ENCODE measurements at places on chromosomes 4 and X.

- no peak for DNase-seq
These were observed 23.4 kb downstream of the NOCT start for GRCh38 chr4:139038874-139039443.

DNA sequence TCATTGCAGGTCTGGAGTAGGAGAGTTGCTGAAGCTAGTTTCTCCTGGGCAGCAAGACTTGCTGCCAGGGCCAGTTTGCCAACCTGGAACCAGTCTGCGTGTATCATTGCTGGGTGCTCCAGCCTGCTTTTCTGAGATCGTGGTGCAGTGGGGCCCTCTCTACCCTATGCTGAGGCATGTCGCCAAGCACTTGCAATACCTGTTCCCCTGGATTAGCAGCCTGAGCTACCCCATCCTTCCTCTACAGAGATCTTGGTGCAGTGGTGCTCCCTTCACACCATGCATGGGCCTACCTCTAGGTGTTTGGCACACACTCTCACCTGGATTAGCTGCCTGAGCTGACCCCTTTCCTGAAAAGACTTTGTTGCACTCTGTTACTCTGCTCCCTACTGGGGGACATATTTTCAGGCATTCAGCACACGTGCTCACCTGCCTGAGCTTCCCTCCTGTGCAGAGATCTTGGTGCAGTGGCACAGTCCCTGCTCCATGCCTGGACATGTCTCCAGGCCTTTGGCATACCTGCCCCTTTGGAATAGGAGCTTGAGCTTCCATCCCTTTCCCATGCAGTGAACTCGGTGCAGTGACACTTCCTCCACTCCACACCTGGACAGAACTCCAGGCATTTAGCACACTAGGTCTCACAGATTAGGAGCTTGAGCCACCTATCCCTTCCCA lies 133.7 kb upstream of the CXCL13 start:
- no peak for DNase-seq

GRCh38 chrX:18026166-18026565 lies 165.1 kb upstream of the RAI2 start:
- DNase-seq: no peak

GRCh38 chr4:105191621-105192210 lies 45.0 kb downstream of the TET2 start:
- peak; percentile 43 for DNase-seq

DNA sequence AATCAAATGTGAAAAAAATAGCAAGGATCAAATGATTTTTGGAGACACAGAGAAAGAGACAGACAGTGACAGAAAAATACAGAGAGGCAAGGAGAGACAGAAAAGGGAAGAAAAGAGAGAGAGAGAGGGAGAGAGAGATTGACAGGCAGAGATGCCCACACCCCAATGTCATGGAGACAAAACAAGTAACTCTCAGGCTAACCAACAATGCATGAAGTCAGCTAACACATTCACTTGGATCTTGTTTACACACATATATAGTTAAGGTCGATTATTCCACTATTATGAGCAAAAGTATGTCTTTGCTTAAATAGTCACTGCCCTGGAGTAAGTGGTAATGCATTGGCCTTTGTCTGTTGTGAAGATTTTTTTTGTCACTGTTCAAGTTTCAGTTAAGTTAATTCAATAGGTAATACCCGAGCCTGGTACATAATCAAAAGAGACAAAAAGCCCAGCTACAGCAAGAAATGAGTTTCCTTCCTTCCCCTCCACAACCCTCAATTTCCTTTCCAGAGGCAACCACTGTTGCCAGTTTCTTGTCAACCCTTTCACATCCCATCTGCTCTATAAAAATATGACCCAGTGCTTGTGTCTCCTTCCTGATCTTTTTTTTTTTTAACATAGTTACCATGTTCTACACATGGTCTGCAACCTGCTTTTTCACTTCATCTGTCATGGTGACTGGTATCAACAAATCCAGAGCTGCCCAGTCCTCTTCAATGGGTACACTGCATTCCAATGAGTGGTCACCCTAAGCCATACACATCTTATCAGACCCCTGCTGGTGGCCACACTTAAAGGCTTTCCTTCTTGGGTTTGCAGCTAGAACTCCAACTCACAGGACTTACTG lies 52.1 kb downstream of the PROM1 start:
- DNase-seq: no peak

GRCh38 chr4:54032558-54033135 lies 31.8 kb downstream of the CHIC2 start:
- DNase-seq: no peak

DNA sequence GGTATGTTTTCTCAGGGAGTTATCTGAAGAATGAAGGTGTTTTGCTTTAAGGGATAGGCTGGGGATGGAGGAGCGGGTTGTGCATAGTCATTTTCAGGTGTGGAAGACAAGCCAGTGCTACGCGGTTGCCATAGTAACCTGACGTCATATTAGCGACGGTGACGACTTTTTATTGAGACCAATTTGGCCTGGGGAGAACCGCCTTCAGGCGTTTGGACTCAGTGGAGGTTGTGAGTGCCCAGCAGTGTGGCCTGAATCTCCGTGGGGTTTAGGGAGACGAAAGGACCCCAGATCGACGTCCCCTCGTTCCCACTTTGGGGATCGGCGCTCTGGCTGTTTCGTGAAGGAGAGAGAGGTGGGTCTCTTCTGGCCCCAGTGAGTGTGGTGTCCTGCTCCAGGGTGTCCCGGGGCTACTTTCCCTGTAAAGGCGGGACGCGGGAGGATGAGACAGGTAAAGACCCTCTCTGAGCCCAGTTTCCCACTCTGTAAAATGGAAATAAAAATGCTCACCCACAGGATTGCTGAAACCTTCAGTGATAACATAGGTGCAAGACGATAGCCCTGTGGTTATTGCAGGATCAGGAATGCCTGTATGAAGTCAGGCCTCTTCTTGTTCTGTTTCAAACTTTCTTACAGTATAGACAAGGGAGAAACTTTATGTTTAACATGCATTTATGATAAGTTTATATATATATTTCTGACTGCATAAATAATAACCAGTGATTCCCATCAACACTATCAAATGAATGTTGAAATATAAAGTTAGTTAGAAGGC lies 48.6 kb downstream of the GPRASP3 start:
- DNase-seq: peak; percentile 75

DNA sequence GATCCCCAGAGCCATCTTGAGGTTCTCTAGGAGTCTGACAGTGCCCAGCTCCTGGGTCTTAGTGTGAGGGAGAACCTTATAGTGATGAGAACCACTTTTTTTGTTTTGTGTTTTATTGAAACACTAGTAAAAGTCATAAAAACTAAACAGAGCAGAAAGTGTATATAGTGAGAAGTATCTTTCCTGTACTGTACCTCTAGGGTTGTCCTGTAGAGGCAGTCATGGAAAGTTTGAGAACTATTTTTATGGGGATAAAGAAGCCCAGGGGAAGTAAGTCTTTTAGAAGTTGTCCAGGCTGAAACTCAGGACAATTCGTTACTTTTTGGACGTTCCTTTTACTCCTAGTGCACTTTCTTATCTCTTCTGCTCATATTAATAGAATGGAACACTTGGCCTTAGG lies 40.9 kb downstream of the ADH5 start:
- DNase-seq: no peak

DNA sequence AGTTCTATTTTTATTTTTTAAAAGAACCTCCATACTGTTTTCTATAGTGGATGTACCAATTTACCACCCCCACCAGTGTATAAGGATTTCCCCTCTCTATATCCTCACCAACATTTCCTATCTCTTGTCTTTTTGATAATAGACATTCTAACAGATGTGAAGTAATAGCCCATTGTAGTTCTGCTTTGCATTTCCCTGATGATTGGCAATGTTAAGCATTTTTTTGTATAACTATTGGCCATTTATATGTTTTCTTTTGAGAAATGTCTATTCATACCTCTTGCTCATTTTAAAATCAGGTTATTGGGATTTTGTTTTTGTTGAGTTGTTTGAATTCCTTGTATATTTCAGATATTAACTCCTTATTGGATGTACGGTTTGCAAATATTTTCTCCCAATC lies 251.1 kb upstream of the HTR2C start:
- no peak for DNase-seq

- no peak for DNase-seq
These were observed 26.3 kb upstream of the TMEM131L start for GRCh38 chr4:153439831-153440230.

GRCh38 chr4:35151816-35152572 lies 1092.3 kb downstream of the ARAP2 start:
- peak; percentile 60 for DNase-seq

DNA sequence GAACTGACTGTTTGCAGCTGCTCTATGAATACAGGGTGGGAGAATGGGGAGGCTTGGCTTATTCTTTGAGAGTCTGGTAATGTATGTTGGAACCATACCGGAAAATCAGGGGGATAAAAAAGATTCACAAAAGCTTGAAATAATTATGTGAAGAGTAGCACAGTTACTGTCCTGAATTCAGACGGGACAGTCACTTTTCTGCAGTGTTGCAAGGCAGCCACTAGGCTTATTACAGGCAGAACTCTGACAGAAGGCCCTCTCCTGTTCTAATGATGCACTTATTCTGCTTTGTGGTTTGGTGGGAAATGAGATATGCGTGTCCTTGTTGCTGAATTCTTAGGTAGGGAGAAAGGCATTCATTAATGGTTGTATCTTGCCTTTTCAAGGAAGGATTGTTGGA lies 37.2 kb downstream of the GUCY1B1 start:
- peak; percentile 50 for DNase-seq

- DNase-seq: no peak
These were observed 90.3 kb downstream of the ARX start for GRCh38 chrX:24925430-24925829.

DNA sequence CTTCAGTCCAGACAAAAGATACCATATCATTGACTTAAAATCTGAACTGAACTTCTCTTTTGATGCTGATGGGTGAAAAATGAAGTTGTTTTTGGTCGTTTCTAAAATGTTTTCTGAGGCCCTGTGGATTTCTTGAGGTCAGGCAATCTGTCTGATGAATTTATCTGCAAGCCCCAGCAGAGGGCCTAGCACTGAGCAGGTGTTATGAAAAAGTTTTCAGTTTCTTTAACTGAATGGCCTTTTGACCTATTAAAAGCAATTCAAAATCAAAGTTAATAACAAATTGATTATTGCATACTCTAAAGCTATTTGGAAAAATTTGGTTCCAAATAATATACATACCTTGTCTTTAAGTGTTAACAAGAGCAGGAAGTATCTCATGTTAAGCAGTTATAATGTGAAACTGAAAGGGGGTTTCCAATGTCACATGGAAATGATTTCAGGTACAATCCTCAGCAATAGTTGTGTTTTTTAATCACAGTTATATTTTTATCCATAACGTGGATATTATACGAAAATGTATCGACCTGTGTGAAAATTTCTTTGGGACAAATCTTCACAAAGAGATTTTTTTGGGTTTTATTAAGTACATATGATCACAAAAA lies 285.0 kb downstream of the SPANXN1 start:
- no peak for DNase-seq

- DNase-seq: no peak
These were observed 103.0 kb upstream of the KLF3 start for GRCh38 chr4:38560768-38561558.

- DNase-seq: no peak
These were observed 56.2 kb upstream of the PJA1 start for GRCh38 chrX:69221239-69222102.

DNA sequence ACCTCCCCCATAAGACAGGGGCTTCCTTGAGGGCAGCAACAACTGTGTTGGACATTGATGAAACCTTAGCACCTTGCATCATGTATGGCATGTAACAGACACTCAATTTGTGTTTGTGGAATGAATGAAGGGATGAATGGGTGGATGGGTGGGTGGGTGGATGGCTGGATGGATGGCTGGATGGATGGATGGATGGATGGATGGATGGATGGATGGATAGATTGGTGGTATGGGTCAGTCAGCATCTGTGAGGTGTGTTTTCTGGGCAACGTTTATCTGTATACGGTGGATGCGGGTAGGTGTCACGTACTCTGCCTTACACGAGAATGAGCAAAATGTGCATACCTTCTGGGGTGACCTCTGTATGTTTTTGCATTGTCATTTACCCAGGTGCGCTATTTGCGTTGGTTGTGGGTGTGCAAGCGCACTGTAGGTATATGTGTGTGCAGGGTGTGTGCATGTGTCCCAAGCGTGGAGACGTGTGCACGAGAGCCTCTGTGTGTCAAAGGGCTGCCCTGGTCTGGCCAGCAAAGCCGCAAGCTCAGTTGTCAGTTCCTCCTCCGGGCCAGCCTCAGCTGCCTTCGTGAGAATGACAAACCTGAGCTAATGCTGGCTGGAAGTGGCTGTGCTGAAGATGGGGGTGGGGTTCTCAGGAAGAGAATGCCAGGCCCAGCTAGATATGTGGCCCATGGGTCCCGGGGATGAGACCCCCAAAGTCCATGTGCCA lies 26.5 kb downstream of the ELF4 start:
- DNase-seq: no peak
